ENCODE measurements at places on chromosomes 5 and 9. TPM values are rescaled to one million over a fixed set of nuclear protein-coding genes. Genes with fewer than 3 reads are reported as not detected.

Gene GLIPR2
- 11.2 TPM for total RNA-seq

- no peak for DNase-seq
These were observed 416 bp upstream of the SNX18 start for GRCh38 chr5:54517174-54517511.

DNA sequence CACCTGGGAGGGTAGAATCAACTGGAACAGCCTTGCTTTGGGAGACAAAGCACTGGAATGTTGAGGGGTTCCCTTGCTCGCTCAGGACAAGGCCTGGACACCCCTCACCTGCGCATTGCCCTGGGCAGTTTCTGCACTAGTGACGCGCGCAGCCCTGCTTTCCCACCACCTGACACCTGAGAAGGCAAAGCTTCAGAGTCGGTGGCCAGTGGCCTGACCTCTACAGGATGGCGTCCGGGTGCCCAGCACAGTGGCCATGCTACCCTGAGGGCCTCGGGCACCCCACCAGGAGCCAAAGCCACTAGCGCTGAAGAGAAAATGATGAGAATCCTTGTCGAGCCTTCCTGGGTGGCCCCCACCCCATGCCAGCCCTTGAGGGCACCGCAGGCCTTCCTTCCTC, 161.3 kb downstream of the OLFM1 start:
- DNase-seq: no peak

DNA sequence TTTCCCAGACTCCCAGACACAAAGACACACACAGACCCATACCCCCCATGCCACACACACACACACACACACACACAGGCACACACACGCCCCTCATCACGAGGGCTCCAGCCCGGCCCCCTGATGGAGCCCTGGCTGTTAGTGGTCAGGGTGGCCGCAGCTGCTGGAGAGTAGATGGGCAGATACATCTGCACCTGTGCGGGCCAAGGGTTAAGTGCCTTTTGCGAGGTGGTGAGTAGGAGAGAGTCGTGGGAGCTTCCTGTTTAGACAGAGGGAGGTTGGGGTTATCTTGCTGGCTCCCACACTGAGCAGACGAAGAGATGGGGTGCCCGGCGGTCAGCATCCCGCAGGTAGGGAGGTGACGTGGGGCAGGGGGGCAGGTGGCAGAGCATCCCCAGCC, 8.2 kb downstream of the PRRX2 start:
- no peak for DNase-seq

Gene ADAMTS12
- 1.7 TPM for total RNA-seq

- peak; percentile 61 for DNase-seq
These were observed 27.9 kb upstream of the CTNNA1 start for GRCh38 chr5:138725153-138725817.

- DNase-seq: no peak
These were observed 233.7 kb upstream of the TARS1 start for GRCh38 chr5:33206962-33207506.

DNA sequence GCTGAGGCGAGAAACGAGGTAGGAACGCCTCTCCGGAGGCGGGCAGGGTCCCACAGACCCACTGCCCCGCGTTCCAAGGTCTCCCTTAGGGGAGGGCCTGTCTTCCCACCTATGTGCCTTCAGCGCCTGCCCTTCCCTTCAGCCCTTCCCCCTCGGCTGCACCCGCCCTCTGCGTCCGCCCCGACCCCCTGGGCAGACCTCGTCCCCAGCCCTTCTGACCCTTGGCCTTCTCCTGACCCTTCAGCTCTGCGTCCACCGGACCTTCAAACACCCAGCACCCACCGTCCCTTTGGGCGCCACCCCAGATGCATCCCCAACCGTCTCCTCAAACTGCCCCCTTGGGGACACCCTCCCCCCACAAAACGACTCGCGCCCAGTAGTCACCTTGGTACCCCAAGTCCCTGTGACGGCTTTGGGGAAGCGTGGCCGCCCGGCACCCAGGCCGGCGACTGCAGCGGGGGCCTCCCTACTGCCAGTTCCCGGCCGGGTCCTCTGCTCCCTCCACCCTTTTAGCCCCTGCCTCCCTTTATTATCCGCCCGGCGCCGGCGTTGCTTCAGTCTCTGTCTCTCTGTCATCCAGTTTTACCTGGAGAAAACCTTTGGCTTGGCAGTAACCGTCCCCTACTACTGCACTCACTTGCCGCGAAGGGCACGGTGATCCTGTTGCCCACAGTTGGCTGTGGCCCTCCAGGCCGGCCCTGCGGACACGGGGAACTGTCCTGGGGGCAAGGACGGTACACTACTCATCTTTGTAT, 421 bp downstream of the RUSC2 start:
- DNase-seq: no peak

GRCh38 chr9:6733257-6733656, 24.5 kb upstream of the KDM4C start:
- no peak for DNase-seq

GRCh38 chr5:126139086-126139485, 284.1 kb upstream of the GRAMD2B start:
- no peak for DNase-seq

GRCh38 chr9:115972843-115973595, 180.6 kb upstream of the PAPPA start:
- no peak for DNase-seq

DNA sequence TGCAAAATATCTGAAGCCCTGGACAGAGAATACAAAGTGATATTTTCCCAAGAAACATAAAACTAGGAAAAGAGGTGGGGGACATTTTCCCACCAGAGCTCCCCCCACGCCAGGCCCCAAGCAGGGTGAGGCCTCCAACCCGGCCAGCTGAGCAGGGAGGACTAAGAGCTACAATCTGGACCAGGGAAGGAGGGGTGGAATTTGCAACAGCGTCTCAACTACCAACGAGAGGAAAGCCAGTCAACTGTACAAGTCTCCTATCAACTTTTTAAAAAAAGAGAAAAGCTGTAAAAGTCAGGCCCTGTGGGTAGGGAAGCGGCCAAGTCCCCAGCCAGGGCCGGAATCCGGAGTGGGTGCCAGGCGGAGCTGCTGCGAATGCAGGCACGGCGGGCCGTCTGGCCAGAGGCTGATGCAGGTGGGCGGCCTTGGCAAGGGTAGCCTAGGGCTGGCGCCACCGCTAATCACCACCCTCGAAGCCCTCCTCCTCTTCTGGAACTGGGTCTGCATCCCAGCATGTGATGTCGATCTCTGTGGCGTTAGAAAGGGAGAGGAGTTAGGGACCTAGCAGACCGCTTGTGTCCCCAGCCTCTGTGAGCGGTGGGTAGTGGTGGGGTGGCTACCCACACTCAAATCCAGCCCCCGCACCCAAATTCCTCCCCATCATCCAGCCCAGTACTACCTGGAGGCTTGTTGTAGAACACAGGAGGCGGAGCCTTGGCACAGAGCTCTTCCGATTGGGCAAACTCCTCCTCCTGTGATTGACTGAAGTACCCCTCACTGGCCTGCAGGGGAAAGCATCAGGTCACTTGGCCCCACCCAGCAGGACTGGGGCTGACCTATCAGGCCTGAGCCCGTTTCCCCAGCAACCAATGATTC, 10.6 kb downstream of the PRR7 start:
- DNase-seq: peak; percentile 93

Gene OTP
- total RNA-seq: not detected

DNA sequence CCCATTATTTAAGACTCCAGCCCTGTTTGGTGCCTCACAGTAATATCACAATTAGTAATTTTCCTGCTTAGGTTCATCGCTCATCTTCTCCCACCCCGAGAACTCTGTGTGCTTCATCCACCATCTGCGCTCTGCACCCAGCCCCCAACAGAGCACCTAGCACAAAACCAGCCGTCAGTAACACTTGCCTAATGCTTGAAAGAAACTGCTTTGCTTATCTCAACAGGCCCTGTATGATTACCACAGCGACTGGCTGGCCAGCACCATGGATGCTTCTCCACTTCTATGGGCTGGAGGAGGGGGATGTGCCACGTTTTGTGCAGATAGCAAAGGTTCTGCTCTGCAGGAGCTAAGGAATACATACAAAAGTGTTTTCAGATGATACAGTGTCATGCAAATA, 166.8 kb downstream of the SPOCK1 start:
- no peak for DNase-seq

- DNase-seq: no peak
These were observed 560.1 kb downstream of the RAB3C start for GRCh38 chr5:59142927-59143326.

DNA sequence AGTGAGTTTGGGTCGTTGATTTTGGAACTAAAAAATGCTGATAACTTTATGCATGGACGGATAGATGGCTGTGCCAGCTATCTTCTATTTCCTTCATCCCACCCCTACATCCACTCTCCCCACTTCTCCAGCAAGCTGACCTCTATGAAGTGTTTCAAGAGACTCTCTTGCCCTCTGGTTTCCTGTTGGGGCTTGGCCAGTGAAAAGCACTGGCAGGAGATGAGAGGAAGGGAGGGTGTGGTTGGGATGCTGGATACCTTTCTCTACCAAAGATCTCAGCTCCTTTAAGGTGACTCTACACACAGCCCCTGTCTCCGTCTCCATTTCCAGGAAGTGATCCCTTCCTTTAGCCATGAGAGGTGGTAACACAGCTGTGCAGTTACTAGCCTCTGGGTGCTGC, 30.0 kb upstream of the JMY start:
- peak; percentile 13 for DNase-seq

Gene SLC45A2
- not detected for total RNA-seq

GRCh38 chr5:55463613-55464012, 71.2 kb downstream of the PLPP1 start:
- no peak for DNase-seq

Gene ACTBL2
- not detected for total RNA-seq

DNA sequence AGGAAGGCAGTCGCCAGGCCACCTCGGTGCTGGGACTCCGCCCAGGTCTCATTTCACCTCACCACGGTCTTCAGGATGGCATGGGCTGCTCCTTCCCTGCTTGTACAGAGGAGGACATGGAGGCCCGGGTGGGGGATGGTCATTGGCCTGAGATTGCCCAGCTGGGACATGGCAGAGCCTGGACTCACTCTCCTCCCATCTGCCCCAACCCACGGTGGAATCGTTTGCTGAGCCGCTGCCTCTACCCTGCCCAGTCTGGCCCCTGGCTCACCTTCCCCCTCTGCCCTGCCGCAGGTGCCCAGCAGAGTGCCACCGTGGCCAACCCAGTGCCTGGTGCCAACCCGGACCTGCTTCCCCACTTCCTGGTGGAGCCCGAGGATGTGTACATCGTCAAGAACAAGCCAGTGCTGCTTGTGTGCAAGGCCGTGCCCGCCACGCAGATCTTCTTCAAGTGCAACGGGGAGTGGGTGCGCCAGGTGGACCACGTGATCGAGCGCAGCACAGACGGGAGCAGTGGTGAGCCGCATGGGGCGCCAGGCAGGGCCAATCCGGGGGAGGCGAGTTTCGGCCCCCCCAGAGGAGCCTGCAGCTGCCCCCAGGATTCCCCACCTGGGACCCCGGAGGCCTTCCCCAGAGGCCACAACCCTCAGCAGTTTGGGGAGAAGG, 36.7 kb downstream of the HK3 start:
- no peak for DNase-seq
